HT-29 (cell line): ENCODE measurements at places on chromosomes 1 and 21.

- no peak for DNase-seq
Measured at GRCh38 chr1:212952641-212952976, 2.3 kb downstream of the VASH2 start.

DNA sequence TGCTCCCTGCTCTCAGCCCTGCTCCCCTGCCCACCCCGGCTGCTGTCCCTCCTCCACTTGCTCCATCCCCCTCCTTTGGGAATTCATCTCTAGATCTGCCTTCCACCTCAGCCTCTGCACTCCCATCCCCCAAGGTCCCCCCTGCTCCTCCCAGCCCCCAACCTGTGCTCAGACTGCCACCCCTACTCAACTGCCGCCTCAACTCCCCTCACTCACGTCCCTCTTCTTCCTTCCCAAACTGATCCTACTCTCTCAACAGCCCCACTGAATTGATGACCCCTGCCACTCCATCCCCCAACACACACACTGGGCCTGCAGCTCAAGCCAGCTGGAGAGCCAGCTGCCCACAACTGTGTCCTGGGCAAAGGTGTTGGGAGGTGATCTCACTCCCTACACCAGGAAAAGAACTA, 15.8 kb upstream of the ETV3L start:
- no peak for DNase-seq

- DNase-seq, result no peak
Measured at GRCh38 chr1:18448889-18449288, 31.8 kb upstream of the KLHDC7A start.

DNA sequence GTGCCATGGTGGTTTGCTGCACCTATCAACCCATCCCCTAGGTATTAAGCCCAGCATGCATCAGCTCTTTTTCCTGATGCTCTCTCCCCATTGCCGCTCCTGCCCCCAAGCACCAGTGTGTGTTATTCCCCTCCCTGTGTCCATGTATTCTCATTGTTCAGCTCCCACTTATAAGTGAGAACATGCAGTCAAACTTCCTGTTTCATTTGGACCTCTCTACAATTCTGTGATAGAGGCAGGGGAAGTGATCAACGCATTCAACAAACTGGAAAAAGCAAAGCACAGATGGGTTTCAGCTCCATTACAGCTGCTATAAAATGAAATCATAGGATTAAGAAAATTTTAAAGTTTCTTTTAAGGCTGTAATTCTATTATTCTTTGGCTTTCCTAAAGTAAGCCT, 23.3 kb upstream of the CD55 start:
- DNase-seq, result no peak

DNA sequence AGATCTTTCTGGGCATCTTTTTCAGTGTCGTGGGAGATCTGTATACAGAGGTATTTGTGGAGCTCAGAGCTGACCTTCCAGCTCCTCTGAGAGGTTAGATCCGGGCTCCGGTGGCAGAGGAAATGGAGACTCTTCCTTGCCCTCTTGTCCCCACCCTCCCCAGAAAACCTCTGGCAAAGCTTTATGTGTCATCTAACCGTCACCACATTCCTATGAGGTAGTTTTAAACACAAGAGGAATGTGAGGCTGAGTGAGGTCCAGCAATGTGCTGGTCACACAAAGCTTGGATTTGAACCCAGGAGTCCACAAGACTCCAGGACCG, 1.2 kb downstream of the CD160 start:
- no peak for DNase-seq

GRCh38 chr1:100087396-100087795, 45.3 kb downstream of the SASS6 start:
- no peak for DNase-seq

DNA sequence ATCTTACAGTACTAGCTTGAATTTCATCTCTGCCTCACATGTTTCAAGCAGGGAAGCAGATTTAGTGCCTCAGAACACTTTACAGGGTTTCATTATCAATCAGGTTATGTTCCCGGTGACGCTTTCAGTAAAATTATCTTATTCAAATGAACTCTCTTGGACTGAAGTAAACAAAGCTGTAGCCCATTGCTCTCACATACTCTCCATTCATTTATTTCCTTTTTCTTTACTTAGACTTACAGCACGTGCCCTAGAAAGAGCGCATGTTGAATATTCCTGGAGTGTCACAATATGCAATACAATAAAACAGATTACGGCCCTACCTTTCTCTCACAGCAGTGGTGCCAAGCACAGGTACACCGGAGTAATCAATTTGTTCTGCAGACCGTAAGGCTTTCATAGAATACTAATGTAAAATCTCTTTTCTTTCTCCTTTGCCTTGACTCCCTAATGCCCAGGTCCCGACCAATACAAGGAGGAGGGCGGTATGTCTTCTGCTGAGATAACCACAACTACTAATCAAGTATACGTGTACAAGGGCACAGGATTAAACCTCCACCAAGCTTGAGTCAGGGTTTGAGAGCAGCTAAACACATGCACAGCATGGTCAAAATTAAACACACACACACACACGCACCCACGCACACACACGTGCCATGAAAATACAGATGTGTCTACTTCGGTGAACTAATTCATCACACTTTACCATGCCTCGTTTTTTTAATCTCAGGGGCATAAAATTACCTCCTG, 62.8 kb downstream of the NRIP1 start:
- no peak for DNase-seq

DNA sequence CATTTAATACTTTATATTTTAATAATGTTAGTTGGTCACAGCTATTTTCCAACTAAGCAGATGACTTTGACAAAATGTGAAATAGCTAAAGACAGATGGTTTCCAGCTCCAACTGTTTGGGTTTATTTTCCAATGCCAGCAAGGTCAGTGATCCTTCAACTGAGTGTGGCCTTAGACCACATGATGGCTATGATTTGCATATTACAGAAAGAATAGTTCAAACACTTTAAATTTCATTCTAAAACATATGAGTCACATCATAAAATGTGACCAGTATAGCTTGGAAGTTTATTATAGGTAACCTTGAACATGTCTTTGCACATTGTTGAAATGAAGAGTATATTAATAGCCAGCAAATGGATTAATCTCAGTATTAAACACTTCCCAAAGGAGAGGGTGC, 454.0 kb upstream of the C1orf87 start:
- DNase-seq, result no peak

GRCh38 chr1:224828691-224829090, 100.8 kb upstream of the DNAH14 start:
- no peak for DNase-seq

- DNase-seq, result peak; percentile 67
Measured at GRCh38 chr21:38819719-38820159, 14.0 kb downstream of the ETS2 start.

DNA sequence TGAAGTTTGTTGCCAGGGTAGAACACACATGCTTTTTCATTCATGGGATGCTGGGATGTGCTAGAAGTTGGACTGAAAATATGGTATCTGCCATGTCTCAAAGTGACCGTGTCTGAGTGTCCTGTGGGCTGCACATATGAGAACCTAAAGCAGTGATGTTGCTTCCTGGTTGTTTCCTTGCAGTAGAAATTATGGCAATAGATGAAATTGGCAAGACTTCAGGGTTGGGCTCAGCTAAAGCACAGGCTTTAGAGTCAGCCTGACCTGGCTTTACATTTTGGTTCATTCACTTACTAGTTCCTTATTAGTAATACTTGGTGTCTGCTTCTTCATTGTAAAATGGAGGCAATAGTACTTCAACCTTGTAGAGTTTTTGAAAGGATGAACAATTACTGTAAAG, 2.2 kb downstream of the LAMC2 start:
- DNase-seq, result no peak

GRCh38 chr1:210711825-210712612, 383.3 kb downstream of the HHAT start:
- DNase-seq, result peak; percentile 25

DNA sequence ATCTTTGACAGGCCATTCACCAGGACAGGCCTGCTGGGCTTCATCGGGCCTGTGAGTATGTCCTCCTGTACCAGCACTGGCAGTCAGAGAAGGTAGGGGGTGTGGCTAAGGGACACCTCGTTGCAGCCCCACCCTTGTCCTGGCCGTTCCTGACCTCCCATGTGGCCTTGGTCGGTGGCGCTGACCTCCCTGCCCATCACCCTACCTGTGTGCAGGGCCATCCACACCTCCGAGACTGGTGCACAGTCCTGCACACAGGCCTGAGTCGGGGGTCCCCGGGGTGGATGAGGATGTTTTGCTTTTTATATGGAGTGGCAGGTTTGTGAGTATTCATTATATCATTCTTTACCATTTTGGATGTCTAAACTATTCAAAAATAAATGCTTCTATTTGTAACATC, 59.0 kb downstream of the S100B start:
- DNase-seq, result no peak

GRCh38 chr1:11125931-11126330, 26.3 kb upstream of the EXOSC10 start:
- DNase-seq, result no peak

DNA sequence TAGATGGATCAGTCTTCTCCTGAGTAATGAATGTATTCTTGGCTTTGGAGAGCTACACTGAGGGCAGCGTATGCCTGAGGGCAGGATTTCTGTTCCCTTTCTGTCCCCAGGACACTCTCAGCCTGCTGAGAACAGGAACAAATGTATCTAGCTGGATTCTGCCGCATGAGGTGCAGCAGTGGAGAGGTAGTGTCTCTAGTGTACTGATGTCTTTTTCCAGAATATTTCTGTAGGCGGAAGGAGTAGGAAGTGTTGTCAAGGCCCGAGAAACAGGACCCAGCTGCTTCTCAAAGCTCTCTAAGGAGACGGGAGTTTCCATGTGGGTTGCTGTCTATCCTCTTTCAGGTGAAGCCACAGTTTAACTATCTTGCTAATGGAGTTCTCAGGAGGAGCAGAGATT, 65.5 kb downstream of the MT1HL1 start:
- no peak for DNase-seq

DNA sequence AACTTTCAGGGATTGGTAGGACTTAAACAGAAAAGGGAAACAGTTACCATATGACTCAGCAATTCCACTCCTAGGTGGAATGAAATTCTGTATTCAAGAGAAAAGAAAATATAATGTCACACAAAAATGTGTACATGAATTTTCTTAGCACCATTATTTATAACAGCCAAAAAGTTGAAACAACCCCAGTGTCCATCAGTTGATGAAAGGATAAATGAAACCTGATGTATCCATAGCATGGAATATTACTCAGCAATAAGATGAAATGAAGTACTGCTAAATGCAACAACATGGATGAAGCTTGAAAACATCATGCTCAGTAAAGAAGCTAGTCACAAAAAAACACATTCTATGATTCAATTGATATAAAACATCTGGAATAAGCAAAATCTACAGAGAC, 15.5 kb downstream of the EEIG2 start:
- DNase-seq, result no peak

GRCh38 chr1:167517535-167518330, 596 bp downstream of the CD247 start:
- no peak for DNase-seq

GRCh38 chr1:111145963-111146768, 6.1 kb downstream of the CEPT1 start:
- DNase-seq, result no peak

DNA sequence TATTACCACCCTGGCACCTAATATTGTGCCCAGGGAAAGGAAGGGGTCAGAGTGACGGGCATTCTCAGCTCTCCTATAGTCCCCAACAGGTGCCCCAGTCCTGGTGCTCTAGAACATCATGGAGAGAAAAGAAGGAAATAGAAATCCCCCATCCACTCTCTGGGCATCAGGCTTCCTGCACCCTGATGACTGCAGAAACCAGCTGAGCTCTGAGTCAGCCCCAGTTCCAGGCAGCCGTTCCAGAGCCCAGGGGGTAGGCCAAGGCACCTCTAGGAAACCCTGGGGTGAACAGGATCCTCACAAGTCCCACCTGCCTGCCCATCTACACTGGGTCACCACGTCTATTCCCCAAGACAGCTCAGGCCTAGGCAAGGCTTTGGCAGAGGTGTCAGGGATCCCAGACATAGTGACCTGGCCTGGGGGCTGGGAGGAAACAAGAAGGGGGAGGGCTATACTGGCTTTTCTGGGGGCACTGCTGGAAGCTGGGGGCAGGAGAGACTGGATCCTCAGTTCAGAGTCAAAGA, 709 bp downstream of the NECTIN4 start:
- peak; percentile 36 for DNase-seq

DNA sequence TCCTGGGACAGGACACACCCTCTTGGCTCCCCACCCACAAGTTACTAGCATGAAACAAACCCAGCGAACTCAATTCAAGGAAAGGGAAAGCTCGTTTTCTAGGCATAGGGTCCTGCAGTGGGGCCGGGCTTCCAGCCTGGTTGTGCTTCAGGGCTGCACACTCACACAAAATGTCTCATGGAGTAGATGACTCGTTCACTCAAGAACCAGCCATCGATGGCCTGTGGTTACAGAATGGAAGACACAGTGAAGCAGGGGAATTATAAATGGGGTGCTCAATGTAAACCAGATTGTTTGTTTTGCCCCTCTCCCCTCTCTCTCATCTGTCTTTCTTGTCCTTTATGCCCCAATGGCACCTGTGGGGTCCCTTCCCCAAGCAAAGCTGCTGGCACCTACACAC, 56.0 kb upstream of the COX20 start:
- DNase-seq, result no peak

- no peak for DNase-seq
Measured at GRCh38 chr1:116075990-116076389, 35.2 kb upstream of the MAB21L3 start.

DNA sequence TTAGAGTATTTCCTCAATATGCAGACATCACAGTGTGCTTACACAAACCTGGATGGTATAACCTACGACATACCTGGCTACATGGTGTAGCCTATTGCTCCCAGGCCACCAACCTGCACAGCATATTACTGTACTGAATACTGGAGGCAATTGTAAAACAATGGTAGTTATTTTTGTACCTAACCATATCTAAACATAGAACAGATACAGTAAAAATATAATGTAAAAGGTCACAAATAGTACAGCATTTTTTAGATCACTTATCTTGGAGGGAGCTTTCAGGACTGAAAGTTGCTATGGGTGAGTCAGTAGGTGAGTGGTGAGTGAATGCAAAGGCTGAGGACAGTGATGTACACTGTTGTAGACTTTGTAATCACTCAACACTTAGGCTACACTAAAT, 492.3 kb downstream of the MRPL39 start:
- DNase-seq, result no peak

GRCh38 chr1:59879574-59879973, 47.0 kb downstream of the CYP2J2 start:
- peak; percentile 79 for DNase-seq
